SW 1271 (cell line): ENCODE measurements at places on chromosomes 11 and 22.

- DNase-seq, result no peak
Observed at GRCh38 chr11:94405062-94405833, 4.0 kb upstream of the GPR83 start.

DNA sequence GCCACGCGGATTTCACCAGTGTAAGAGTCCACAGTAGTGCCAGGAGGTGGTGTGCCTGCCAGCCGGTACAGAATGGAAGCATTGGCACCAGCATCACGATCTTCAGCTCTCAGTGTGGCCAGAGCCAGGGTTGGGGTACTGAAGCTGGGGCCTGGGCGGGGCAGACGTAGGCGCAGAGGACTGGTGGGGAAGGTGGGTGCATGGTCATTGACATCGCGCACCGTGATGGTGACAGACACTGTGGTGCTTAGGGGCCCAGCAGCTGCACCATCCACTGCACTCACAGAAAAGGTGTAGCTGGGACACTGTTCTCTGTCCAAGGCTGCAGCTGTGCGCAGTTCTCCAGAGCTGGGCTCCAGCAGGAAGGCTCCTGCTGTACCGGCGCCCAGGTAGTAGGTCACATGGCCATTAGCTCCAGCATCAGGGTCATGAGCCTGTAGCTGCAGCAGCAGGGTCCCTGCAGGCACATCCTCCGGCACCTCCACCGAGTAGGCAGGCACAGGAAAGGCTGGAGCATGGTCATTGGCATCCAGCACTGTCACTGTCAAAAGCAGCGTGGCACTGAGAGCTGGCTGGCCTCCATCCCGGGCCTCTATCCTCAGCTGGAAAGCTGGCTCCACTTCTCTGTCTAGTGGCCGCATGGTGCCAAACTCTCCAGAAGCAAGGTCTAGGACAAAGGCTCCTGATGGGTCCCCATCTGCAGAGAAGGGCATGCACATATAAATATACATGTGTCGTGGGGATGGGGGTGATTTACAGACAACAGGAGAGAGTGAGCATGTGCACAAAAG, 7.9 kb upstream of the TPP1 start:
- no peak for DNase-seq

GRCh38 chr22:37459206-37459605, 27.0 kb downstream of the MFNG start:
- no peak for DNase-seq

DNA sequence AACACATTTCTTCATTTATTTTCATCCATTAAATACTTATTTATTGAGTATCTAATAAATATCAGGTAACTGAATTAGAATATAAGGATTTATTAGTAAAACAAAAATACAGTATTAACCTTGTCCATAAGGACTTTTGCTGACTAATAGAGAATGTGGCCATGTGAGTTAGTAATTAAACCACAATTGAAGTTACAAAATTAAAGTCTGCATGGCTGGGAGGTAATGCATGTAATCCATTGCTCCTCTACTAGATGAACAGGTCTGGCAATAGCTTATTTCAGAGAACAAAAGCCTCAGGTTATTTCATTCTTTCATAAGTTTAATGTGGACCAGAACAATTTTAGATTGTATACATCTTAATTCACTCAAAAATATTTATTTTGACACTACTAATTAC, 9.9 kb upstream of the CARD18 start:
- no peak for DNase-seq

- DNase-seq, result no peak
Observed at GRCh38 chr11:93476796-93477195, 66.4 kb downstream of the SMCO4 start.
